ENCODE measurements at places on chromosomes 5 and 9.
A peak's percentile ranks its signal among the peaks of the same experiment; 100 is the strongest.

DNA sequence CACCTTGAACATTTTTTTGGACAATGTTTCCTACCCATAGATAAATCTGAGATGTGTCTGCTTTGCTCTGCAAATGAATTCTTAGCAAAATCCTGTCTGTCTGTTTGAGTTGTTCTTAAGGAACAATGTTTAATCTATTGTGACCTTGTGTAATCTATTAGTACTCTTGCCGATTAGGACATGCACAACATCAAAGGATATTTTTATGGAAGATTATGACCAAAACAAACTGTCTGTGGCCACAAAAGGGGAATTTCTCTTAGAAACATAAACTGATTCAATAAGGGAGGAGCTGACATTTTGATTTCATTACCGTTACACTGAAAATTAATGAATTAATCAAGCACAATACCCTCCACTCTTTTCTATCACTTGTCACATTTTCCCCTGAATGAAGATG, 323.0 kb upstream of the PRR16 start:
- DNase-seq = no peak

DNA sequence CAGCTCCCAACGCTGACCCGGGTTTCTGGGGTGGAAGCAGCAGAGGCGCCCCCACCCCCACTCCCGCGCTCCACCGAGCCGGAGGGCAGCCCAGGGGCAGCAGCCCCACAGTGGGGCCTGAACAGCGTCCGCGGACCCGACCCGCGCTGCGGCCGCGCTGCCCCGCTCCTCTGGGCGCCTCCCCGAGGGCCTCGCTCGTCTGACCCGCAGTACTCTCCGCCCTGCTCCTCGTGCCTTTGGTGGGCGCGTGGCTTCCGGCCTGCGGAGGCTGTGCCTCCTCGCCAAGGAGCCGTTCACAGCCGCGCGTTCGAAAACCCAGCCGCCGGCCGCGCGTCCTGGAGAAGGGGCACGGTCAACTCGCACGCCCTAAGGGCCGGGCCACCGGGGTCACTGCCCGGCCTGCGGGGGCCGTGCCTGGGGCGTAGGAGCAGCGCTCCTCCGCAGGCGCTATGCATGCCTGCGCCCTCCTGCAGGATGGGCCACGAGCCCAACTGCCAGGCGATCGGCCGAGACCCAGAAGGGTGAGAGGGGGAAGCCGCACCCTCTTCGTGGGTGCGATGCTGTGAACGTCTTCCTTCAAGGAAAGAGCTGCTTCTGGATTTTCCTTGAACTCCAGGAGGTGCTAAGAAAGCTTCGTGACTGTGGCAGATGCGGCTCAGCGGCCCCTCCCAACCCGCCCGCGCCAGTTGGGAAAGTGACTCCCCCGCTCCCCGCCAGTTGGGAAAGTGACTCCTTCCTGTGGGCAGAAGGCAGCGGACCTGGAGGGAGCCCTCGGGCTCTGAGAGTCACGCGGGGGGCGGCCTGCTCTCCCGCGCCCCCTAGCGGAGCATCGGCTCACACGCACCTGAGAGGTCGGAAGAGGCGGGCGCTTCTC, 82.7 kb downstream of the HSD17B3 start:
- peak; percentile 18 for DNase-seq

DNA sequence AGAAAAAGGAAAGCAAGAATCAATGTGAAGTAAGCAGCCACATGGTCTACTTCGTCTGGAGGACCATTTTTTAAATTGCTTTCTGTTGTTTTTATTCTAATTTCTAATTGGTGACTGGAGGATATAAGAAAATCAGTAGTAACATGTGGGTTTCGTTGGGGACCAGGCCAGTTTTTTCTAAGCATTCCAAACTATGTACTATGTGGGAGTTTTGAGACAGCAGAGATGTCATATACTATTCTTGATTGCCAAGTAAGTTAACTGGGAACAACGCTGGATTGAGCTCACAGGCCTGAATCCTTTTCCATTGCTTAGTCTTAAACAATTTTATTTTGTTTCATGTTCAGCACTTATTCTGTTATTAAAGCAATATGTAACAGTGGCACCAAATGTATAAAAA, 225.7 kb downstream of the TMEM167A start:
- no peak for DNase-seq

DNA sequence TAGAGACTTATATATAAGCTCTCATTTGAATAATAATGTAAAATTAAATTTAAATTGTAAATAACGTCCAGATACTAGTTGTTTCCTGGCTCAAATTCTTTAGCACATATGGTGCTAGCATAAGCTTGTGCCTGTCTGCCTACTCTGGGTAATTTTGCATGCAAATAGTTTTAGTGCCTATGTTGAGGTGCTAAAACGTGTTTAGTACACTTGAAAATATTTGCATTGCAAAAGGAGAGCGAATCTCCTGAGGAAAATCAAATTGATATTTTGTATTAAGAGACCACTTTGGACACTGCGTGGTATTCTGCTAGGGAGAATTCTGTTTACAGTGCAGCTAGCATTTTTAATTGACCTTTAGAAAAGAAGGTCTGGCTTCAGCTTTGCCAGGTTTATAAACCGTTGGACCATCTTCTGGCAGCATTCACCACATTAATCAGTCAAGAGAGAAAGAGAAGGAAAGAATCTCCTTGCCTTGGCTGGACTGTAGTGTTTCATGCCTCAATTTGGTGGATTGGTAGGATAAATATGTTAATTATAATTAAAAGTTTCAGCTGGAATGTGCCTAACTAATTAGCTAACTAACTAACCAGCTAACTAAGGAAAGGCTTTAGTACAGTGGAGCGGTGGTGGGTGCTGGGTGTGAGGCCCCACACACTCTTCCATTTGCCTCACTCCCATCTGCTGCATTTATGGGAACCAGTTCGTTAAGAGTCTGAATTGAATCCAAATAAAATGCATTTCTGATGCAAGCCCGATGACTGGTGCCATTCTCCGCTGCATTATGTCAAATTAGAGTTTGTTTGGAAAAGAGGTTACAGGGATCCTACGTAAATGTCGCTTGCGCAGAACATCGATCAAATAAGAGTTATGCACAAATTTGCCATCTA, 150.1 kb upstream of the MPDZ start:
- DNase-seq = no peak

DNA sequence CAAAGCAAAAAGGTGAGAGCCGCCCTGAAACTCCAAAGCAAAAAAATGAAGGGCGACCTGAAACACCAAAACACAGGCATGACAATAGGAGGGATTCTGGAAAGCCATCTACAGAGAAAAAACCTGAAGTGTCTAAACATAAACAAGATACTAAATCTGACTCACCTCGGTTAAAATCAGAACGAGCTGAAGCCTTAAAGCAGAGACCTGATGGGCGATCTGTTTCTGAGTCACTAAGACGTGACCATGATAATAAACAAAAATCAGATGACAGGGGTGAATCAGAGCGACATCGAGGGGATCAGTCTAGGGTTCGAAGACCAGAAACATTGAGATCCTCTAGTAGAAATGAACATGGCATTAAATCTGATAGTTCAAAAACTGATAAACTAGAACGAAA, 108.8 kb downstream of the NIPBL start:
- DNase-seq = no peak

DNA sequence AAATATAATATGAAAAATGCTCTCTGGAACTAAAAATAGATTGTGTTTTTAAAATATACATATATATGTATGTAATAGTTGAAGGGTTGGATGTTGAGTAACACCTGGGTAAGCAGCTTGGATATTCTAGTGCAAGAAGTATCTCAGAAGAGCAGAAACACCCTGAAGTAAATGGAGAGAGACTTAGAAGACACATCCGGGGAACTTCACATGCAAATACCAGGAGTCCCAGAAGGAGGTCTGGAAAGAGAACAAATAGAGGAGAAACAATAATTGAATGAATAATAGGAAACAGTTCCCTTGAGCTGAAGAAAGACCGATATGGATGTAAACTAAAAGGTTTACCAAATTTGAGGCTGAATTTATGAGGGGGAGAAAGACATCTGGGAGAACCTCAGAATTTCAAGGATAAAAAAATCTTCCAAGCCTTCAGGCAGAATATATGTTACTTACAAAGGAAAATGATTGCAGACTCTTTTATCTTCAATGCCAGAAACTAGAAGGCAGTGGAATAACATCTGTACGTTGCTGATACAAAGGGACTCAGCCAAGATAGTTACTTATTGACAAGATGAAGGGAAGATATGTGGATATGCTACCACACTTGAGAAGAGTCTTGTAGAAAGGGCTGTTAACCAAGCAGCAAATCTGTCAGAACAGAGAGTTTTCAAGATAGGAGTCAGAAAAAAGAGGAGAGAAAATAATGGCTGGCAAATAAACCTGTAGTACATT, 42.7 kb downstream of the HSDL2 start:
- no peak for DNase-seq

DNA sequence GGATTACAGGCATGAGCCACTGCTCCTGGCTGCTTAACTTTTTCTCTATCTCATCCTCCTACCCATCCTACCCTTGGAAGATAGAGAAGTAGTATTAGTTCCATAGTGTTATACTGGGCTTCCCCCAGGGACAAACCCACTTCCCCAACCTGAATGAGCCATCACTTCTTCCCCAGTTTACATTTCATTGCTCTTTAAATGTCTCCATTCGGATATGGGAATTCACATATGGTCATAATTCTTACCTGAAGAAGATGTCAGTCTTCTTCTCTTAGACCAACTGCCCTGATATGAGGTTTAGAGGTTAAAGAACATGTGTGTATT, 1.9 kb downstream of the CD274 start:
- DNase-seq = no peak

- DNase-seq = no peak
Measured at GRCh38 chr5:127645300-127645726, 3.6 kb upstream of the CTXN3 start.

DNA sequence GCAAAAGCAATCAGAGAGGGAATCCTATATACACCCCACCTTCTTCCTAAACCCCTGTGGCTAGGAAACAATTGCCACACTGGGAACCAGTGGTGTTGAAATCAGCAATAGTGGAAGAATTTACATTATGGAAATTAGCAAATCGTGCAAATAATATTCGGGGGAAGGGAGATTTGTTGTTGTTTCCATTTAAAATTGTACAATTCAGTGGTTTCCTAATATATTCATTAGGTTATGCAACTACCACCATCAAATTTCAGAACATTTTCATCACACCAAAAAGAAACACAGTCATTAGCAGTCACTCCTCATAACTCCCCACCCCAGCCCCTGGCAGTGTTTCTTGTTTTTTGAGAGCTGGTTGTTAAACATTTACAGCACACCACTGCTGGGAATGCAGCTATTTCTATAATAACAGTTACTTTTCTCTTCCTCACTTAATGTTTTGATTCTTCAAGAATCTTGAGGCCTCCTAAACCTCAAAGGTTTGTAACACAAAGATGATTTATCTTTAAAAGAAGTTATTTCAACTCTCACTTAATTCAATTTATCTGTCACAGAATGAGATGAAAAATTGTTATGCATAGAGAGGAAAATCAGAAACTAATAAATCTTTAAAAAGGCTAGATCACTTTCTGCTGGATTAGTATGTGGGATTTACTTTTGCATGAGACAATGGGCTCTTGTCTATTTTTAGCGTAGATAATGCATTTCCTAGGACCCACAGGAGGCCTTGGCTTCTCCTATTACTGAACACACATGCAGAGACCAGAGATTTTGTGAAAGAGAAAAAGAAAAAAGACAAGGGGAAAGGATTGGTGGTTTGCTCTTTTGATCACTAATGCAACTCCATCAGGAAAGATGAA, 91.8 kb upstream of the DAPK1 start:
- DNase-seq = no peak

DNA sequence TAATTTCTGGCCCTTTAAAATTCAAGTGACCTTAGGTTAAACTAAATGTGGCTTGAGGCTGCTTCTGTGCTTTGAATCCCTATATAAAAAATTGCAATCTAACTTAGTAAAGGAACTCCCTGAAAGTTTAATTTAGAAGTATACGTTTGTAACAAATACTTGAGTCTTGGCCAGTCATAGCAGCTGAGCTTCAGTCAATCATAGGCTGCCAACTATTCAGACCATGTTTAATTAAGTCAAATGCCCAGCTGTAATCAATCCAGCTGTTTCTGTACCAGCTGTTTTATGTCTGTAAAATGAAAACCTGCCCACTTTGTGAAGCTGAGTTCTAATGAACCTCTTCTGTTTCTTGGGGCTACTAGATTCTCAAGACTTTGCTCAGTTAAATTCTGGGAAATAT, 760.1 kb downstream of the MAT2B start:
- DNase-seq = no peak

DNA sequence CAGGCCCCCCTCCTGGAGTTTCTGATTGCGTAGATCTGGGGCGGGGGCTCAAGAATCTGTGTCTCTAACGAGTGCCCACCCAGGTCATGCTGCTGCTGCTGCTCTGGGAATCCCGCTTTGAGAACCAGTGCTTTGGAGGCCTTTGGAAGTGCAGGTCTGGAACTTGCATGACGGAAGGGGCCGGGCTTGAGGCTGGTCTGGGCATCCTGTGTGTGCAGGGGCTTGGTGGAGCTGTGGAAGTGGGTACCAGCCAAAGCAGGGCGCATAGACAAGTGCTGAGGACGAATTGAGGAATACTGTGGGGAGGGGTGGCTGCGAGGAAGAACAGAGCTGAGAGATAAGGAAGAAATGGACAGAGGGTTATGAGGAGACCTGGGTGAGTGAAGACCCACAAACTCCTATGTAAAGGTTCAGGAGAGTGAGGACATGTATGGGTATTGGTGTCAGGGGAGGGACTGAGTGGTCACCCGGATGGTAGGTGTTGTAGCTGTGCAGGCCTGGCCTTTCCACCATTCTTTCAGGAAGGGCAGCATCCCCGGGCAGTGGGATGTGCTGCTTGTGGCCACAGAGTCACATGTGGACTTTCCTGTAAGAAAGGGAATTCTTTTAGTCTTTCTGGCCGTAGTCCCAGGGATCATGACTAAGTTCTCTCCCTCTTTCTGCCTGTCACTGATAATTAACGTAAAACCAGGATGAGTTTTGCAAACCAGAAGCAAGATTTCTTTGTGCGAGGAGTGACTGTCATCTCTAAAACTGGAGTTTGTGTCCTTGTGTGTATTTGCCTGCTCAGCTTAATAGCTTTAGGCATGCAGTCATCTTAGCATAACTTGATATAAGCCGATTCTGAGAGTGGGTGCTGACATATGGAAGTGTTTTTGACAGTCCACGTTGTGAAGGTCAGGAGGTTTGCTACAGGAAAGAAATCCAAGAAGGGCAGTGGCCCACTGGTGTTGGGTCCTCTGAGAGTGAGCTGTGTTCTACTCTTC, 43.3 kb upstream of the TJP2 start:
- DNase-seq = no peak

GRCh38 chr5:136729901-136730355, 364.6 kb upstream of the TRPC7 start:
- DNase-seq = no peak

- DNase-seq = no peak
Measured at GRCh38 chr9:14349447-14350348, 35.8 kb upstream of the NFIB start.
